ENCODE measurements at places on chromosomes 1 and 21. TPM values are rescaled to one million over a fixed set of nuclear protein-coding genes. Genes with fewer than 3 reads are reported as not detected.
A peak's percentile ranks its signal among the peaks of the same experiment; 100 is the strongest.

- no peak overlapping the region for H3K4me3 ChIP-seq
- no peaks in the 10 kb centered on the region for H3K4me1 ChIP-seq
- H3K36me3 ChIP-seq, result no peaks in the 10 kb centered on the region
- H3K27me3 ChIP-seq, result no peaks in the 10 kb centered on the region
Measured at GRCh38 chr1:162458236-162458635, 39.4 kb upstream of the UHMK1 start.

- H3K4me1 ChIP-seq, result no peaks in the 10 kb centered on the region
- no peaks in the 10 kb centered on the region for H3K36me3 ChIP-seq
- H3K4me3 ChIP-seq, result no peak overlapping the region
- no peak overlapping the region for H3K27ac ChIP-seq
- no peak for DNase-seq
- no peaks in the 10 kb centered on the region for H3K27me3 ChIP-seq
Measured at GRCh38 chr1:216937491-216937890, 214.3 kb upstream of the ESRRG start.

KCNJ6 gene
- total RNA-seq, result 0.09 TPM

LRRC53 gene
- not detected for total RNA-seq

PGLYRP3 gene
- total RNA-seq, result not detected

UTP11 gene
- total RNA-seq, result 22.8 TPM

- no peak for DNase-seq
- no peak overlapping the region for H3K27ac ChIP-seq
- peaks cover 15% of the 10 kb centered on the region for H3K36me3 ChIP-seq
- H3K4me3 ChIP-seq, result peak overlapping the region; percentile 78
Measured at GRCh38 chr1:185314411-185314810, 2.6 kb downstream of the IVNS1ABP start.

DNA sequence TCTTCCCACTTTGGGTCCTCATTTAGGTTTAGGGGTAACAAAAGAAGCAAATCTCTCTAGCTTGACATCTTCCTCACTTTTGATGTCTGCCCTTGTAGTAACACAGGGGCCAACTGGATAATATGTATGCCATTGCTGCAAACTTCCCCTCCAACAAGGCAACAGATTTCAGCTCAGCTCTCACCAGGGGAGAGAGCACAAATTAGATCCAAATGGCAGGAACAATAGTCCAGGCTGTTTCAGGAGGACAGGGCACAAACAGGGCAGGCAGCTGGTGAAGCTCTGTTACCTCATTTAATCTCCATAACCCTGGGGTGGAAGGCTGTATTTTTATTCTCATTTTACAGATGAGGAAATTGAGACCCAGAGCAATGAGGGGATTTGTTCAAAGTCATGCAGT lies 4.3 kb upstream of the PIK3R3 start:
- DNase-seq, result no peak
- no peak overlapping the region for H3K4me3 ChIP-seq
- no peak overlapping the region for H3K27ac ChIP-seq
- H3K4me1 ChIP-seq, result peaks cover 23% of the 10 kb centered on the region
- H3K27me3 ChIP-seq, result no peaks in the 10 kb centered on the region

AMY1C gene
- total RNA-seq, result 35.3 TPM

PLA2G5 gene
- total RNA-seq, result 7.4 TPM

DNA sequence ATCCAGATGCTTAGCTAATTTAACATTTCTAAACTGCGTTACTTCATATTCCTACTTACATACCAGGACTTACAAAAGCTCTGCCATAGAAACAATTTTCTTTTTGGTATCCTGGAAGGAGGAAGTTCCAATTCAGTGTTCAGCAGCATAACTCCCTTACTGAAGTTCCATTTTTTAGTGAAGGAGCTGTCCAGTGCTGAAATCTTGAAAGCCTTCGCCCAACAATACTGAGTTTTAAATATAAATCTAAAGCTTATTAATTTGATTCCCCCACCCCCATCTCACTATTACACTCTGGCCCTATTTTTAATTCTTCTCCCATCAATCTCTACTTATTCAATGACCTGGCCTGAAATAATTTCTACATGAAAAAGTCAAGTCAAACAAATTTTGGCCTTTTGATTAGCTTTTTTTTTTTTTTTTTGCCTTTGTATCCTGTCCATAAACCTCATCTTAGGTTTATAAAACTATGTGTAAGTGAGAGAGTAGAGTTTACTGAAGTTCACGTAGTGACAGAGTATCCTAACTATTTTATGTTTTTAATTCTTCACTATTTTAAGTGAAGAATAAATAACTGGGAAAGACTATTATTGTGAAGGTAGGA lies 323.0 kb upstream of the PLD5 start:
- H3K36me3 ChIP-seq, result no peaks in the 10 kb centered on the region
- no peak for DNase-seq
- no peaks in the 10 kb centered on the region for H3K27me3 ChIP-seq
- no peaks in the 10 kb centered on the region for H3K4me1 ChIP-seq
- H3K27ac ChIP-seq, result no peak overlapping the region

C8A gene
- total RNA-seq, result not detected

DNA sequence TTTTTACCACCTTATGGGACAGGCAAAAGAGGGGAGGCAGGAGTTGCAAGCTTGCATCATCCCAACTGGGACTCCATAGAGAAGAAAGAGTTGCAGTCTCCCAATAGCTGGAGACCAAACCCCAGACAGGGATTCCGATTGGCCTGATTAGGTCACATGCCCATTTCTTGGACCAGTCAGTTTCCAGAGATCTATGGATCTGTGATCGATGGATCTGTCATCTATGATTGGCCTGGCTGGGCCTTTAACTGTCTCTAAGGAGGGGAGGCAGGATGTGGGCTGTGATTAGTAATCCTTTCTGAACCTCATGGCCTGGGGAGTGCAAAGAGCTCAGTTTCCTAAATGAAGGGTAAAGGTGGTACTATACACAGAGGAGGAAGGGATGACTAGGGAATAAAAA lies 252.1 kb downstream of the MATN1 start:
- H3K36me3 ChIP-seq, result no peaks in the 10 kb centered on the region
- H3K4me3 ChIP-seq, result no peak overlapping the region
- H3K27ac ChIP-seq, result no peak overlapping the region
- DNase-seq, result no peak
- no peaks in the 10 kb centered on the region for H3K4me1 ChIP-seq
- H3K27me3 ChIP-seq, result peaks cover 4% of the 10 kb centered on the region

LCE1E gene
- not detected for total RNA-seq

MANEAL gene
- 4.9 TPM for total RNA-seq

- H3K4me1 ChIP-seq, result peaks cover 5% of the 10 kb centered on the region
- DNase-seq, result no peak
- no peak overlapping the region for H3K4me3 ChIP-seq
- no peak overlapping the region for H3K27ac ChIP-seq
Measured at GRCh38 chr21:34919406-34919805, 129.7 kb downstream of the RUNX1 start.

Measured in lower lobe of right lung (tissue), 2 donors.